ENCODE measurements at places on chromosomes 5 and 9. TPM values are rescaled to one million over a fixed set of nuclear protein-coding genes. Genes with fewer than 3 reads are reported as not detected.

Gene PFN3
- not detected for total RNA-seq

- DNase-seq, result no peak
Observed at GRCh38 chr5:12277504-12278192, 373.4 kb upstream of the CTNND2 start.

Gene SCGB3A2
- total RNA-seq, result not detected

DNA sequence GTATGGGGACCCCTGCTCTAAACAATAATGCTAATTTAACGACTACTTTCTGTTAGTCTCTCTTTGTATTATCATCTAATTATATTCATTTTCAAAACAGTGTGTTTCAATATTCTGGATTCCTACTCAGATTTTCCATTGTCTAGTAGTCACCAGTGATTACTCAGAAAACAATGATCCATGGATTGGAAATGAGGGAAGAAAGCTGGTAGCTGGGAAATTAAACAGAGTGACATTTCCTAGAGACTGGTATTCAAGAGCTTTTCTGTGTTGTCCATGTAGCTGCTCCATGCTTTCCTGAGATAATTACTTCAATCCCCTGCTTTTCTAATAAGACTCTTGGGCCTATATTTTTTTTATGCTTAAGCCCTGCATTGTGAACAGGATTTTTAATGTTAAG is 1862.1 kb upstream of the C9orf72 start:
- DNase-seq, result no peak

DNA sequence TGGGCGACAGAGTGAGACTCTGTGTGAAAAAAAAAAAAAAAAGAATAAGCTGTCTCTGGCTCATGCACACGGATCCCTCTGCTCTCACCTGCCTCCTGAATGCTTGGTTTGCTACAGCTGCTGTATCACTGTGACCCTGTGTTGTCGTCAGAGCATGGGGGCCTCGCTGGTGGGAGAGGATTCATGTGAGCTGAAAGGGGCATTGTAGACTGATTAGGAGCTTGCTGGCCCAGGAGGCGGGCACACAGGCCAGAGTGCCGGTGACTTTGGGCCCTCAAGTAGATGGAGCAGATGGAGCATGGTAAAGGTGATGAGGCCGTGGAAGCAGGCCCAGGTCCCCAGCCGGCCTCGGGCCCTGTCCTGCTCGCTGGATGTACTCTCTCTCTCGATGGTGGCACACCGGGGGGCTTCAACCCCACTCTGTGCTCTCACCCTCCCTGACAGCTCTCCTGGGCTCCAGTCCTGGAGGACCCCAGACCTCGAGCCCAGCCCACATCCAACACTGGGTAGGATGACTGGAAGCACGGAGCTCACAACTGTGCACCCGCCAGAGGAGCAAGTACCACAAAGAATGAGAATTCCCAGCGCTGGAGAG is 7.1 kb downstream of the FLT4 start:
- DNase-seq, result no peak

Gene SPARC
- total RNA-seq, result 492 TPM

DNA sequence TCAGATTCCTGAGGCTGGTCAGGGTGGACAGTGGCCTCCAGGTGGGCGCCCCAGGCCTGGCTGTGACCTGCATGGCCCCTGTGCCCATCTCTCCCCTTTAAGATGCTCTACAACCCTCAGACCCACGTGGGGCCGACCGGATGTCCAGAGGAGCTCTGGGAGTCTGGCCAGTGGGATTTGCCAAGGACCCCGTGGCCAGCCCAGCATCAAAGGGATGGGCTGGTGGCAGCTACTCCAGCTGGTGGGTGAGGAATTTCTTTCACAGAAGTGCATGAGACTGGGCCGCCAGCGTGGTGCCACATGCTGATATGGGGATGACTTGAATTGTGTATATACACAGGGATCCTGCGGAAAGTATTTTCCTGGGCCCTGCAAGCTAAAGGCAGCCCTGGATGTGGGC is 94.7 kb upstream of the SARDH start:
- no peak for DNase-seq

DNA sequence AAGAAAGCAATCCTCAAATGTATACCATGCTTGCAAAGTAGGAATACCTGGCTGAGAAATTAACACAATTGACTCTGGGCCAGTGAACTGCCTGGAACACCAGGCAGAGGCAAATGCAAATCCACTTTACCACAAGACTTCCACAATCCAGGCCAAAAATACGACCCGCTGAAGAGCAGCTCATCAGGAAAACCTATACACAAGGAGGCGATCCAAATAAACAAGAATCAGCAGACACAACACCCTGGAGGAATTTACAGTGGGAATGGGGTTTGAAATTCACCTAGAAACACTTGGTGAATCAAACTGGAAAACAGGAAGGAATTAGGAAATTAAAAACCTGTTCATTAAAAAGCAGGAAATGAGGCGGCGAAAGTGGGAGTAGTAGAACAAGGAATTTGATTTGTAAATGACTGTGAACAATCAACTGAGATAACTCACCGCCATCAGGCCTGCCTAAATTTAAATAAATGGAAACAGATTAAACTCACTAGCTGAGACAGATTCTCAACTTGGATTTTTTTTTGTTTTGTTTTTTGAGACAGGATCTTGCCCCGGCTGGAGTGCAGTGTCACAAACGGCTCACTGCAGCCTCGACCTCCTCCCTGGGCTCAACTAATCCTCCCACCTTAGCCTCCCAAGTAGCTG is 15.9 kb downstream of the CMBL start:
- DNase-seq, result no peak

DNA sequence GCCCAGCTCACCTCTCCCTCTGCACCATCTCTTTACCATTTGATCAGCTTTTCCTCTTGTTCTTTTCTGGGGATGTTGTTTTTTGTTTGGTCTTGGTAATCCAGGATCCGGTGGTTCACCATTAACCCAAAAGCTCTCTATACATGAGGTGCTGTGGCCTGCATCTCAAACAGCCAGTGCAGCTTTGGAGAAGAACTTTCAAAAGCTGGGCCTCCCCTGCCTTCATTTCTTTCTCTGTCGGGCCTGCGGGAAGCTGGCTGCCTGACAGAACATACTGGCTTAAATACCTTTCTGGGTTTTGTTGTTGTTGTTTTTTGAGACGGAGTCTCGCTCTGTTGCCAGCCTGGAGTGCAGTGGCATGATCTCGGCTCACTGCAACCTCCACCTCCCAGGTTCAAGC is 12.1 kb downstream of the PSAT1 start:
- DNase-seq, result no peak

- no peak for DNase-seq
Observed at GRCh38 chr5:147481874-147482705, 27.8 kb downstream of the DPYSL3 start.

- DNase-seq, result no peak
Observed at GRCh38 chr5:108541836-108542235, 159.9 kb upstream of the FBXL17 start.

GRCh38 chr9:3903273-3903672 is 377.5 kb upstream of the RFX3 start:
- no peak for DNase-seq

- DNase-seq, result no peak
Observed at GRCh38 chr5:140073296-140073695, 30.2 kb upstream of the NRG2 start.

Gene TXNDC8
- total RNA-seq, result not detected

DNA sequence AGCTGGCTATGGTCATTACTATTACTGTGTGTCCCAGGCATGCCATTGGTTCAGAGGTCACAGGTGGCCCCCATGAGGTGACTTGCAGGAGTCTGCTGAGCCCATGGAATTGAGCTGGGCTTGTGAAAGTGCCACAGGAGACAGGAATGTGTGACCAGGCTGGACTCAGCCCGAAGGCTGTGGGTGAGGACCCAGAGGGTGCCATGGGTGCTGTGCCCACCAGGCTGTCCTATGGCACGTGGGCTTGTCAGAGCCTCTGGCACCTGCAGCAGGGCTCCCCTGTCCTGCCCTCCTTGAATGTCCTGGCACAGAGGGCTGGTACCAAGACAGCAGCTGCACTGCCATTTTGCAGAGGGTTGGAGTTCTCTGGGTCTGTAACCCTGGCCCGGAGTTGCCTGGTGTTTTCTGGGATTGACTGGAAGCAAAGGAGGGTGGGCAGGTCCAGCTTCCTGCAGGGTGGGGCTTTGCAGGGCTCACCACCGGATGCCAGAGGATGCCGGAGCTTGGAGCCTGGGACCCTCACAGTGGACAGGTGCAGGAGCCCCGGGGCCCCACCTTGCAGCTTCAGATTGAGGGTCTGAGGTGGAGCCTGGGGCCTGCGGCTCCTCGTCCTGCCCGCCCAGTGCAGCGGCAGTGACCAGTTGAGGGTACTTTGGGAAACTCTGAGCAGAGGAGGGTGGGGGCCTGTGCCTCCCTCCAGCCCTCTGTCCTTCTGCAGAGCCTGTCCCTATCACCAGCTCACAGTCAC is 14.2 kb downstream of the COL5A1 start:
- DNase-seq, result peak; percentile 29

DNA sequence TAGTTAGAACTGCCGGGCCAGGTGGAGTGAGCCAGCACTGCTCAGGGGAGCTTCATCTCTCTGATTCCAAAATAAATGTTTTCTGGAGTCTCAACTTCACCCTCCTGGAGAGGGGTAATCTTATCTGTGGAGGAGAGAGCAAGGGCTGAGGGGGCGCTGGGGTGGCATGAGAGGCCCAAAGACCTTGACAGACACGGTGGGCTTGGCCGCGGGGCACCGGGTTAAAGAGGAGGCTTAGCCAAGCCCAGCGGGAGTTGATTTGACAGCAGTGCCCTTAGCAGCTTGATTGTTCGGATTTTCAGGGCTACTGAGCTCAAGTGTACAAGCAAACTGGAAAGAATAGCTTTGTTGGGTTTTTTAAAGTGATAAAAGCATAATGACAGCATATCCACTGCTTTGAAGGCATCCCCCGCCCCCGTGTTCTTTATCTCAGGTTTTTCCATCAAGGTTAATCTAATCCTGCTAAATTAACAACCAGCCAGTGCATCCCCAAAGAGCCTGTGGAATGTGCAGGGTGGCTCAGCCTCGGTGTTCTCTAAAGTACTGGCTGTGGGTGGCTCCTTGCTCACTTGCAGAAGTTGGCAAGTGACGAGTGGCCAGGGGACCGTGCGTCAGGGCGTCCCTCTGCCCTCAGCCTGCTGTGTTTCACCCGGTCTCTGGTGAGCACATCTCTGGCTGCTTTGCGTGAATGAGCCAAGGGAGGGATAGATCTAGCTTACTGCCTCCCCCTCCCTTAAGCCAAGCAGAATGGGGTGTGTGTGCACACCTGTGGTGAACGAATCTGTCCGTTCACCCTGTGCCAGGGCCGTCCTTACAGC is 5.5 kb downstream of the QRFP start:
- no peak for DNase-seq

GRCh38 chr9:70533492-70533891 is 119.0 kb upstream of the KLF9 start:
- DNase-seq, result no peak

DNA sequence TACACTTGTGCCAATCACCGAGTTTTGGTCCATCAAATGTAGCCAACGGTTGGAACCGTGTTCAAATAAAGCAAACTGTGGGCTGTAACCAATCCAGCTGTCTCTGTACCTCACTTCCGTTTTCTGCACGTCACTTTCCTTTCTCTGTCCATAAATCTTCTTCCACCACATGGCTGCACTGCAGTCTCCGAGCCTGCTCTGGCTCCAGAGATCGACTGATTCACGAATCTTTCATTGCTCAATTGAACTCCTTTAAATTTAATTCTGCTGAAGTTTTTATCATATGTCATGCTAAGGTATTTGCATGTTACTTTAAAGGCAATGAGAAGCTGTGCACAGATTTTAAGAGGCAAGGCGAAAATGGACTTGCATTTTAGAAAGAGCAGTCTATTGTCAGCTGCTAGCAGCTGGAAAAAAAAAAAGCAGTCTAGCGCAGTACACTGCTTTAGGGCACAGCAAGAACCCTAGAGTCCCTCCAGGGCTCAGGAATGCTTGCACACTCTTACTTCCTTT is 13.2 kb downstream of the TTC39B start:
- no peak for DNase-seq

DNA sequence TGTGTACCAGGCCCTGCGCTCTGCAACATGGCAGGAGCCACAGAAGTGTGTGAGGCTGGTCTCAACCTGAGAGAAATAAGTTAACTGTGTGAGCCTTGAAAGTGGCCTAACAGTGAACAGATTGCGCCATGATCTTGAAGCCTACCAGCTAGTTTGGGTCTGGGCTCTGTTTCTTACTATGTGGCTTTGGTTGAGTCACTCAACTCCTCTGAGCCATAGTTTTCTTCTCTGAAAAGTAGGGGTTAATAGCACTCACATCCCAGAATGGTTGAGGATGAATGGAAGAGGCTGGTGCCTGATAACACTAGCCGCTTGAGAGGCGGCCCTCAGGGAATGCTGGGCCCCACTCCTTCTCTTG is 121.5 kb downstream of the RGS3 start:
- DNase-seq, result no peak

GRCh38 chr9:82600536-82601292 is 462.2 kb downstream of the RASEF start:
- no peak for DNase-seq

DNA sequence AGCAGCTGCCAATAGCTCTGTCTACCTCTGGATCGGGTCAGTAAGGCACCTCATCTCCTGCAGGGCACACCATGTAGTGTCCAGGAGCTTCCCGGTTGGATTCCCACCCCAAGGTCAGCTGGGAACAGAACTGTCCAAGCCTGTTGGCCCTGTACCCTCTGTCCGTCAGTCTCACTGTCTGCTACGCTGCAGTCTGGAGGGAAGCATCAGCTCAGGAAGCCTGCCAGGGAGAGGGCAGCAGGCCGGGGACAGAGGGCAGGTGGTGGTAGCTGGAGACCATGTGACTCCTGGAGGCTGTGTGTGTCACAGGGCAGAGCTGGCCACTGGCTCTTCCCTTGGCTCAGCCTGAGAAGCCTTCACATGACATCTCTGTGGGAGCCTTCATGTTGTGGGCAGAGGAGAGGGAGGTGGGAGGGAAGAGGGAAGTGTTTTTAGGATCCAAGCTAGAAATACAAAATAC is 134.5 kb downstream of the SEC61B start:
- peak; percentile 55 for DNase-seq

- DNase-seq, result no peak
Observed at GRCh38 chr5:171914726-171915338, 91.6 kb downstream of the FBXW11 start.

DNA sequence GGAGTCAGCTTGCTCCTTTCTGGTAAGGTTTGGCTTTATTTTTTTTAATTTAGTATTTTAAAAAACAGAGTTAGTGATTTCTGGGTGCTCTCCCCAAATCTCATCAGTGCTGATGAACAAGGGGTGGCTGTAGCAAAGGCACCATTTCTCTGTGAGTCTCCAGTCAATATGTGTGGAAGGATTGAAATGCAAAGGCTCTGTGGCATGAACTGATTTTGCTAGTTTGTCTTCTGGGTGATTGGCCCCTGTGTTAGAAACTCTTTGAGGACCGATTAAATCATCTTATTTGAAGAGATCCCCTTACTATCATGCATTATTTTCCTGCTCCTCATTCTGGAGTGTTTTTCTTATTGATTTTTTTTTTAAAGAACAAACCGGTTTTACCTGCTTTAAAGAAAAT is 596 bp downstream of the TEK start:
- no peak for DNase-seq
